ENCODE measurements at places on chromosomes 16 and 17.

GRCh38 chr16:53563426-53563825 lies 60.4 kb upstream of the AKTIP start:
- DNase-seq = no peak

GRCh38 chr17:48335858-48336500 lies 94.0 kb downstream of the SKAP1 start:
- DNase-seq = no peak

GRCh38 chr17:80992077-80992947 lies 671 bp downstream of the CHMP6 start:
- DNase-seq = no peak

DNA sequence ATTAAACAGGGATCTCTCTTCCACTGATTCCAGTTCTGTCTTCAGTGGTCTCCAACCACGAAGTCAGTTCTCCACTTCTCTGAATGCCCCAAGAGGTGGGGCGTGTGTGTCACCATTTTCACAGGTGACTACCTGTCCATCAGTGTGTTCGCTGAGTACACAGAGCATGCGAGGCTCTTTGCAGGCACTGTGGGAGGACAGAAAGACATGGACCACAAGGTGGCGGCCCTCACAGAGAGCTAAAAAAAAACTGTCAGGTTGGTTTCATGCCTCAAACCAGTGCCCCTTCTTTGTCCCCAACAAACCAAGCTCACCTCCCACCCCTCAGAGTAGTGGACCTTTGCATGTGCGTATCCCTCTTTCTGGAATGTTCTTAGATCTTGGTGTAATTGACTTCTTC lies 13.8 kb downstream of the EMP2 start:
- DNase-seq = no peak

DNA sequence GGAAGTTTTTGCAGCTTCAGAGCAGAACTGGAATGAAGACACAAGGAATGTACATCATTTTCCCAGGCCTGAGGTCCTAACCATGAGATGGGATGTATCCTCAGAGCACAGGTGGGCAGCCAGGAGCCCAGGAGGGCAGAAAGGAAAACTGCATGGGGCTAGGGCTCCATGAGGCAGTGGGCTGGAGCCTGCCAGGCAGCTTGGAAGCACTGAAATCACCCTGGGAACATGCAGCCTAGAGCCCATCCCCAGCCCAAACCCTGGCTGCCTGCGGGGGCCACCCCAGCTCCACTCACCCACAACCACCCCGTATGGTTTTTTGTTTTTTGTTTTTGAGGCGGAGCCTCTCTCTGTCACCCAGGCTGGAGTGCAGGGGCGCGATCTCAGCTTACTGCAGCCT lies 86.2 kb upstream of the SIAH1 start:
- no peak for DNase-seq

DNA sequence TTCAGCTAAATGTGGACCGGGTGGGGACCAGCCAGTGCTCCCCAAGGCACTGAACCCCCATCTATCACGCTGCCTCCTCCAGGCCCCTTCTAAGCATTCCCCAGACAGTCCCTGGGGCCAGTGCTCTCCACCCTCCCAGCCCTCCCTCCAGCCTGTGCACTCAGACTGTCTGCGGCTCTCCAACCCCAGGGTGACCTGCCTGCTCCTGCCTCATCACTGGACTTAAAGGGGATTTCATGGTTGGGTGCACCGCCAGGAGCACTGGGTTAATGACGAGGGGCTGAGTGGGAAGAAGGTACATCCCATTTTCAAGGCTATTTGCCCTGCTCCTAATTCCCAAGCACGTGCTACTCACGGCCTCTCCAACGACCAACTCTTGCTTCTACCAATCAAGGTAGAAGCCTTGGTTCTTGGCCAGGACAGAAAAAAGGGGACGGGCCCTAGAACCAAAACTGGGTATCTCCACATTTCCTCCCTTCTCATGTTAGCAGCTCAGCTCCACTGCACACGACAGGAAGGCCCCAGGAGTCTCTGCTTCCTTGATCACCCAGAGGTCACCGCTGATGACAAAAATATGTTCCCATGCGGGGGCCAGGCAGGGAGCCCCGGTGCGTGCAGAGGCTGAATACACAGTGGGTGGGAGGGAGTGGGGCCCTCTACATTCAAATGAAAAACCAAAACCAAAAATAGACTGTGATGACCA lies 3.5 kb upstream of the ABR start:
- no peak for DNase-seq

- no peak for DNase-seq
Observed at GRCh38 chr16:86073763-86074493, 175.0 kb downstream of the IRF8 start.

DNA sequence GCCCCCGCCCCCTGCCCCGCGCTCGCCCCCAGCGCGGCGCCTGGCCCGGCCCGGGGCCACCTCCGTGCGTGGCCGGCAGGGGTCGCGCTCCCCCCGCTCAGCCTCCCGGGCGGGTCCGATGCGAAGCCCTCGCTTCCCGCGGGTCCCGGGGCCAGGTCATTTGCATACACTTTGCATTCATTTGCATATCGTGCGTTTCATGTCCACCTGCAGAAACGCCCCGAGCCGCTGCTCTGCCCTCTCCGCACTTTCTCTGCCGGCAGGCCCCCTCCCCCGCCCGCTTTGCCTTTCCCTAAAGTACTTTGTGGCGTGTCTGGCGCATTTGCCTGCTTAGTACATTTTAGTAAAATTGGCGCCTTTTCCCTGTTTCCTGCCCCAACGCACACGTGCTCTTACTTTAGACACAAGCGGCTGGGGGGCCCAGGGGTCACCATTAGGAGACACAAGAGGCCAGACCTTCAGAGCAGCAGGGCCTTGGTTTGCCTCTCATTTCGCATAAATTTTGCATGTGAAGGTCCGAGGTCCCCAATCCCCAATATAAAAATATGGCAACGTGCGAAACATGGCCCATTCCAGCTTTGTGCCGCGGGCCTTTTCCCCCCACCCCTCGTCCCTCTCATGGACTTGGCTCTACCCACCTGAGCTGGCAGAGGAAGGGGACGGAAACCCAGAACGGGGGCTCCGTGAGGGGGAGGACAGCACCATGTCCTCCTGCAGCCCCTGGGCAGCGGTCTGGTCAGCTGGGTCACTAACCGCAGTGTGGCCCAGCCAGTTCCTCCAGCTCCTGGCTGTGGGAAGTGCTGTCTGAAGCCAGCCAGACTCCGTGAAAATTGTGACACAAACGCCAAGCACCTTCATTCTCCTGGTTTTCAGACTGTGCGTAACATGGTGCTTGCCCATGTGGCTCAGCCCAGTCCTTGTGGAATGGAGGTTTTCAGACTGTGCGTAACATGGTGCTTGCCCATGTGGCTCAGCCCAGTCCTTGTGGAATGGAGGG lies 34.8 kb downstream of the CBFA2T3 start:
- DNase-seq = no peak

DNA sequence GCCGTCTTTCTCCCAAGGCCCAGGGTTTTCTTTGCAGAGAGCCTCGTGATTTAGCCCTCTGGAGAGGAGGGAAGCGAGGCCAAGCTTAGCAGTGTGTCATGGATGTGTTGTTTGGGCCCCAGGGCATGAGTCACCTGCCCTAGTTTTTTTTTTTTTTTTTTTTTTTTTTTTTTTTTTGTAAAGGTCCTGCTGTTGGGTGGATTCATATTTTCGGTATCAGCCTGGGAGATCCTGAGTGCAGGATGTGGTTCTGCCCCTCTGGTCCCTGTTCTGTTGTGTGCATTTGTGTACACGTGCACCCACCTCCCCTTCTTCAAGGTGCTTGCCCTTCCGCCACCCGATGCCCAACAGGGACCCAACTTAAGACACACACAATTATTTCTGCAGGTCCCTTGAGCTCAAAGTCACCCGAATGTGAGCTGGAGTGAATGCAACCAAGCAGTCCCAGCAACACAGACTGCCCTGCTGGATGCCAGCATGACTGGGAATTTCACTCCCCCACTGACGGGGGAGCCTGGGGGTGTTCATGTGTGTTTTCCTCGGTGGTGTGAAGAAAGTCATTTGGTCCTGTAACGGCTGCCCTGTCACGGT lies 265.8 kb upstream of the TNRC6C start:
- no peak for DNase-seq

GRCh38 chr17:8995711-8996110 lies 25.6 kb upstream of the NTN1 start:
- no peak for DNase-seq

- no peak for DNase-seq
Observed at GRCh38 chr17:28216528-28216927, 102.5 kb upstream of the TMEM97 start.

DNA sequence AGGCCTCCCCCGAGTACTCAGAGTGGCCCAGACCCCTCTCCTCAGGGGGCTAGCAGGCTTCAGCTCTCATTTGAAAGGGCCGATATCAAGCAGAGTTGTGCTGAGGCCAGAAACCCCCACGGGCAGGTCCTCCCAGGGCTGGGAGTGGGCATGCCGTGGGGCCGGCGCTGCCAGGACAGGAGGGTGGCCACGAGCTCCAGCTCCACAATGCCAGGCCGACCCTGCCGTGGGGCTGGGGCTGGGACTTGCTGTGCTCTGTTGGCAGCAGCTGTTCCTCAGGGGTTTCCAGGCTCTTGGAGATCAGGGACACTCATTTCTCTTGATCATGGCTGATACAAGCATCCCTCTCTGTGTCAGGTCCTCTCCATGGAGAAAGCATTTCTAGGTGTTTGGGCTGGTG lies 3.2 kb upstream of the NPB start:
- DNase-seq = no peak

GRCh38 chr17:31787857-31788570 lies 71.0 kb downstream of the COPRS start:
- DNase-seq = peak; percentile 40

DNA sequence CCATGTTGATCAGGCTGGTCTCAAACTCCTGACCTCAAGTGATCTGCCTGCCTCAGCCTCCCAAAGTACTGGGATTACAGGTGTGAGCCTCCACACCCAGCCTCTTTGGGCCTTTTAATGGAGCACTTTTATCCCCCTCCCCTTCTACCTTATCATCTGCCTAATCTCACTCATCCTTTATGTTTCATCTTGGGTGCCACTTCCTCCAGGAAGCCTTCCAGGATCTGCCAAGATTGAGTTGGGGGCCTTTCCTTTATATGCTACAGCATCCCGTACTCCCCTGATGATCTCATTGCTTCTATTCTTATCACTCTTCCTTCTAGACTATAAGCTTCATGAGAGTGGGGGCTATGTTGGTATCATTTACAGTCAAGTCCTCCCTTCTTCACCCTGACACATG lies 192.8 kb upstream of the WSCD1 start:
- DNase-seq = no peak

GRCh38 chr17:35244341-35245195 lies 1.7 kb downstream of the SLFN5 start:
- peak; percentile 85 for DNase-seq

GRCh38 chr16:4749700-4750257 lies 15.4 kb downstream of the DNAAF8 start:
- DNase-seq = no peak

- no peak for DNase-seq
Observed at GRCh38 chr16:2926650-2926999, 14.9 kb downstream of the FLYWCH1 start.

GRCh38 chr16:17431968-17432625 lies 38.7 kb downstream of the XYLT1 start:
- DNase-seq = no peak

- no peak for DNase-seq
Observed at GRCh38 chr16:68636064-68636560, 9.0 kb upstream of the CDH3 start.

- no peak for DNase-seq
Observed at GRCh38 chr16:20214401-20214800, 112.9 kb downstream of the GP2 start.

GRCh38 chr16:46828292-46828691 lies 2.7 kb downstream of the C16orf87 start:
- DNase-seq = no peak

- no peak for DNase-seq
Observed at GRCh38 chr16:65481956-65482355, 360.1 kb upstream of the CDH11 start.

GRCh38 chr17:32634167-32634566 lies 147.4 kb downstream of the CDK5R1 start:
- DNase-seq = no peak

- no peak for DNase-seq
Observed at GRCh38 chr16:87190288-87191230, 126.6 kb downstream of the C16orf95 start.

Data from omental fat pad (tissue), 4 donors.